ENCODE measurements at places on chromosomes 7 and 10.

- no peak for DNase-seq
Measured at GRCh38 chr7:92727755-92728154, 108.6 kb downstream of the CDK6 start.

DNA sequence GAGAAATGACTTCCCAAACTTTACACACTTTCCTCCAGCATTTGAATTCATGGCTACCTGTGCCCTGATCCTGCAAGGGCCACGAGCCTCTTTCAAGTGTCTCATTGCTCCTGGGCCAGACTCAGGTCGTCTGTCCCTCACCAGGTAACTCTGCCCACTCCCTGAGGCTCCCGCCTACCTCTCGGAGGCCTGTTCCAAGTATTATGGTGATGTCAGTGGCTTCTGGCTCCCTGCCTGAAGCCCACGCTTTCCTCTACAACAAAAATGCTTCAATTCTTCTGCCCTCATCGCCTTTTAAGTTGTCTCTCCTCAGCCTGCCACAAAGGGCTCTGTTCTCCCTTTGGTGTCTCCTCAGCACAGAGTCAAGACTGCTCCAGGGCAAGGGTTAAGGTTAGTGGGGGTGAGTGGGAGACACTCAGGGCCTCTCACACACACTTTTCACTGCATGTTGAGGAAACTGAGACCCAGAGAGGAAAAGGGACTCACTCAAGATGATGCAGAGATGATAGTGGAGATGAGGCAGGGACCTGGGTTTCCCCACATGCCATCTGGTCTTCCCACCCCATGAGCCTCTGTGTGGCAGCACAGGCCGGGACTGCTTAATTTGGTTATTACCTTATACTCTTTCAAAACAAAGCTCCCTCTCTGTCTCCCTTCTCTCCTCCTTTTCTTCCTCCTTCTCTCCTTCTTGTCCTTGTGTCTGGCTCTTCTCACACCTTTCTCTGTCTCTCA is 28.3 kb upstream of the EGR2 start:
- no peak for DNase-seq

DNA sequence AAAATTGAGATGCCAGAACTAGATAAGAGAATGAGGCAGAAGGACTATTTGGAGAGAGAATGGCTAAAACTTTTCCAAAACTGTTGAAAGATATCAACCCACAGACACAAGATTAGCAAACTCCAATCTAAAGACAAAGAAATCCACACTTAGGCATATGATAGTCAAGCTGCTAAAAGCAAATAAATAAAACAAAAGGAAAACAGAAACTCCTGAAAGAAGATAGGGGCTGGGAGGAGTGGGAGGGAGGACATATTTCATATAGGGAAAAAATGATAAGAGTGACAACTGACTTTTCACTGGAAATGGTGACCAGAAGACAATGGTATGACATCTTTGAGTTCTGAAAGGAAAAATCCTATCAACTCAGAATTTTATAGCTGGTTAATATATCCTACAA is 105.4 kb upstream of the ADO start:
- DNase-seq, result no peak

DNA sequence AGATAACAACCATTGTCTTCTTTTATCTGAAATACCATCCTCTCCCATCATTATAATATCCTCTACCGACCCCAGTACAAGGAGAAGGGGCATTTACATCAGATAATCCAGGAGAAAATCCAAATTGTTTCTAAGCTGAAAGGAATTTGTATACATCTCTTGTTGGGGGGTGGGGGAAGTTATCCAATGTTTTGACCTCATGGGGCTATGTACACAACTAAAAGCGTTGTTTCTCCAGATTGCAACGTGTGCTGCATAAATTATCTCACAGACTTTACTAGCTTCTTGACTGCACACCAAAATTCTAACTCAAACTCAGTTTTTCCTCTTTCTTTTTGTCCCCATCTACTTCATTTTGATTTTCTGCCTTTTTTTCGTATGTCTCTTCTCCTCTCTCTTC is 156.7 kb downstream of the TWIST1 start:
- DNase-seq, result no peak

DNA sequence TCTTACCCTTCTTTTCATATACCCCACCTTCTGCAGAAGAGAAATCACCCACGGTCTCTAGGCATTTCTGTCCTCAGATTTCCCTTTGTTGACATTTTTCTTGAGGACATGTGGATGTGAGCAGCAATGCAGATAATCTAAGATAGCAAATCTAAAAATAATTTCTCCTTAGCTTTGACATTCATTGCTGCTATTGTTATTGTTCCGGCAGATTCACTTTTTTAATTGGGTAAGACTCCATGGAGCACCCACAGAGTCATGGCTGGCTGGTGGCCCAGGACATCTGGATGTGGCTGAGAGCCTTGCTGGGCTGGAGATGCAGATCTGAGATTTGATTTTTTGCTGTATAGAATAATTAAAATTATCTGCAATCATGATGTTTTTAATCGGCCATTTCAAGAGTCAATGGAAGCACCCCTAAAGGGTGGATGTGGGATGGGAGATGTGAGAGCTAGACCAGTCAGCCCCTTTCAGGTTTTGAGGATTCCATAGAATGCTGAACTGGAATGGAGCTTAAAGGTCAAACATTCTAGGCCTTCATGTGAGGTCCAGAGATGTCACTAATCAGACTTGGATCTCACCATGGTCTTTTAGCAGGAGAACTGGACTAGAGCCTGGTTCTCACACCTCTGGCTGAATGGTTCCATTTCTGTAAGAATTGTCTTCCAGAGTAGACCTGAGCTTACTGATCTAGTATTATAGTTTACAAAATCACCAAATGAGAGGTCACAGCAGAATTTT is 37.5 kb downstream of the TAS2R41 start:
- DNase-seq, result no peak

DNA sequence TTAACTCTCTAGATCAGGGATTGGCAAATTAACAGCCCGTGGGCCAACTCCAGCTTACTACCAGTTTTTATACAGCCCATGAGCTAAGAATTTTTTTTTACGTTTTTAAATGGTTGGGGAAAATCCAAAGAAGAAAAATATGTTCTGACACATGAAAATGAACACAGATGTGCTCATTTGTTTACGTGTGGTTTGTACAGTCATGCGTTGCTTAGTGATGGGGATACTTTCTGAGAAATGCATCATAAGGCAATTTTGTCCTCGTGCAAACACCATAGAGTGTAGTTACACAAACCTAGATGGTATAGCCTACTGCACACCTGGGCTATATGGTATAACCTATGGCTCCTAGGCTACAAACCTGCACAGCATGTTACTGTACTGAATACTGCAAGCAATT is 8.3 kb upstream of the SMKR1 start:
- no peak for DNase-seq

- DNase-seq, result no peak
Measured at GRCh38 chr10:47424231-47424630, 40.1 kb upstream of the ZNF488 start.

- DNase-seq, result no peak
Measured at GRCh38 chr7:149291036-149291780, 29.2 kb downstream of the ZNF783 start.

DNA sequence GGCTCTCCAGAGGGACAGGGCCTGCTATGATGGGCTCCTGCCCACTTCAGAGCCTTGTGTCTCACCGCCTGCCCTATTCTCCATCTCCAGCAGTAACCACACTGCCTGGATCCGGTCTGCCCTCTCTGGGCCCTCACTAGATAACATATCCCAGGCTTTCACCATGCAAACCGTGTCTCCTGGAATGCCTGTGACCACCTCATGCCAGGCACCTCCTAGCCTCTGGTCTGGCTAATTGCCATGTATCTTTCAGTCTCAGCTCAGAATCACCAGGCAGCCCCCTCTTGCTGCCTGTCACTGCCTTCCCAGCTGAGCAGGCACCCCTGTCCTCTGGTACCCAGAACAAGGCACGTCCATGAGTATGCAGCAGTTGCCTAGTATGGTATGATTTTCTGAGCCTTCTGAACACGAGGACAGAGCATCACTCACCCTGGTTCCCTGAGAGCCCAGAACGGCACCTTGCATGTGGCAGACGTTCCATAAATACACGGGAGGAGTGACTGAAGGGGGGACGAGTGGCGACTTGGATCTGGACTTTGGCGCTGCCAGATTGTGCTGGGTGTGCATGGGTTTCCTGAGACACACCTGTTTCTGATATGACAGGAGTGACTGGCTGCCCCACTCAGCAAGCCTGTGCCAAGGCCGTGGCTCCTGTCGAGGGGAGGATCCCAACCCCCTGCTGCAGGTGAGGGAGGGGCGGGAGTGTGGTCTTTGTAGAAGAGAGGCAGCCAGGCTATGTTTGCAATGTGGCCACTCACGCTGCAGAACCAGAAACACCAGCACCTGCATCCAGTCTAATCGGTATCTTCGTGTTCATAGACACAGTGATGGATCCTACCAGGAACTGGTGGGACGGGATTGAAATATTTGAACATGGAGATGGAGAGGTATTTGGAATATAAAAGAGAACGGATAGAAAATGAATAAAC is 95.2 kb downstream of the VOPP1 start:
- no peak for DNase-seq

DNA sequence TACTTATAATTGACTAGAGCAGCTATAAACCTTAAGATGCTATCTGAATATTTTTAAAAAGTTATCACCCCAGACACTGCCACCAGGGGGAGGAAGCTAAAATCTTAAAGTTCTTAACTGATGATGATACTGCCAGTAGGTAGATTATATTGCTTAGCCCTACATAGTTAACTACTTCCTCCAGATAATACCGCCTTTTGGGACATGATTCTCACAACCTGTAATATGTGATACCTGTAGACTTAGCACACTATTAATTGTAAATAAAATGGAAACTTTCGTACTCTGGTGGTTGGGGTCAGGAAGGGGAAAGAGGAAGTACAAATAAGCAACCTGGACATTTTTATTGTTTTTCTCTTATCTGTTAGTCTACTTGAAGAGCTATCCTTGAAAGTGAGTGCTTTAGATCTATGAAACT is 268.9 kb downstream of the ADK start:
- DNase-seq, result no peak

DNA sequence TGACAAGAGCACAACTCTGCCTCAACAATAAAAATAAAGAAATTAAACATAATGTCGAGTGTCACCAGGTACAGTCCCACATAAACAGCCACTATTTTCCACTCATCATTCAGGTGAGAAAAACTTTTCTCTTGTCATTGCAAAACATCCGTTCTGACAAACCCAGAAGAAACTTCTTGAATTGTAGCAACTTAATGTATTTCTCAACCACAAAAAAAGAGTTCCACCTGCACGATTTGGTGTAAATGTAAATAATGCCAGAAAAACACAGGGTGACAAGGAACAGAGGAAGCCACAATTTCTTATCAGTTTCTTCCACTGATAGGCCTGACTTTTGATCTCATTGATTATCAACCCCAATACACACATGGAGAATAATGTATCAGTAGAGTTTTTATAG is 26.8 kb upstream of the INSIG1 start:
- no peak for DNase-seq

DNA sequence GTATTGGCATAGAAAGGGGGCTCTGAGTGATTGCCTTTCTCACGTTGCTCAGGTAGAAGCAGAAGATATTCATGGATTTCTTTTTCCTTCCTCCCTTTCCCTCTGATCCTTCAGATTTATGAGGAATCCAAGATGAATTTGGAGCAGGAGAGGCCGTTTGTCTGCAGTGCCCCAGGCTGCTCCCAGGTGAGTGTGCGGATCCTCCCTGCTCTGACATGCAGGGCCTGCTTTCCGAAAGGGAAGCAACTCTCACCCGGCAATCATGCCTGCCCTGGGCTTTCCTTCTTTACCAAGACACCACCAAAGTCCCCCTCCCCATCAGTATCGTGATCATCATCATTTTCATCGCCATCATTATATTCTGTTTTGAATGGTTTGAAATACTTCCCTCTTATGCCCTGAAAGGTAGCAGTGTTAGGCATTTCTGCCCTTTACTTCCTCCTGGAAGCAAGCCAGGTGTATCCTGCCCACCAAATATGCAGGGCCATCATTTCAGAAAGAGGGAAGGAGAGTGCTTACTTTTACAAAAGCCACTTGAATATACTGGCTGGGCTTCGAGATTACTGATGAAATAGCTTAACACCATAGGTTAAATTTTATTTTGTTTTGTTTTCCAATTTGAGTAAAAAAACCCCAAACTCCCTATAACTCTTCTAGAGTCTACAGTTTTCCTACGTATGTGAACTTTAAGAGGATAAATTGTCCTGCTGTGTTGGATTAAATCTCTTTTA is 75.9 kb downstream of the CREB5 start:
- no peak for DNase-seq

- DNase-seq, result no peak
Measured at GRCh38 chr7:127912901-127913300, 118.3 kb downstream of the LRRC4 start.

DNA sequence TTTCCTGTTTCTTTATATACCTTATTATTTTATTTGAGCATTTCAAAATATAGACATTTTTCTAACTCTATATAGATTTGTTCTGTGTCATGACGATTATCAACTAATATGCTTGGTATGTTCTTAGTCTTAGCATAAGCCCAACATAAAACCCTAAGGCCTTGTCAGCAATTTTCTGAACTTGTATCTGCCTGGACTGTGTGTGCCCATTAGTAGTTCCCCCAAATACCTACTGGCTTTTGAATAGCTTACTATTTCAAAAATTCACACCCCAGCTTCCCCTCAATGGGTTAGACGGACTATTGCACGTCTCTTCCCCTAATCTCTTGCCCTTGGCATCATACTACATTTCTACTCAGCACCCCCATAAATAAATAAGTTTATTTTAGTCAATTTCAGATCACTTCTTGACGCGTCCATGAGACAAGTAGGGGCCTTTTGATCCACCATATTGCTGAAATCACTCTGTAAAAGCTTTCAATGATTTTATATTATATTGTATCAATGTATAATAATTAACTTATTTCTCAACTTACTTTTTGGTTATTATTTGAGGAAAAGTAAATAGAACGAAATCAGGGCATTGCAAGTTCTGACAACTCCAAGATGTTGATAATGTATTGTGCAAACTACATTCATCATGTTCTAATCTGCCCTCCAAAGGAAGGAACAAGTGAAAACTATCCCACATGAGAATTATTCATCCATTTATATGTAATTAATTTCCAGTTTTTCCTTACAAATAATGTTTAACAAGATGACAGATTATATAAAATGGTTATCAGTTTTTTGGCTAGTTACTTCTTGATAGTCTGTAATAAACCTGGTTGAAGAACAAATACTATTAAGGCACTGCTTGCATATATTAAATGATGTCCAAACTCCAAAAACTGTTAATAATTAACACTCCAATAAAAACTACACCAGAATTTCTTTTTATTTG is 1.1 kb upstream of the AKR1C3 start:
- no peak for DNase-seq

GRCh38 chr10:114517368-114518250 is 113.3 kb upstream of the AFAP1L2 start:
- no peak for DNase-seq

GRCh38 chr10:79416578-79417255 is 28.7 kb downstream of the ZCCHC24 start:
- peak; percentile 10 for DNase-seq

DNA sequence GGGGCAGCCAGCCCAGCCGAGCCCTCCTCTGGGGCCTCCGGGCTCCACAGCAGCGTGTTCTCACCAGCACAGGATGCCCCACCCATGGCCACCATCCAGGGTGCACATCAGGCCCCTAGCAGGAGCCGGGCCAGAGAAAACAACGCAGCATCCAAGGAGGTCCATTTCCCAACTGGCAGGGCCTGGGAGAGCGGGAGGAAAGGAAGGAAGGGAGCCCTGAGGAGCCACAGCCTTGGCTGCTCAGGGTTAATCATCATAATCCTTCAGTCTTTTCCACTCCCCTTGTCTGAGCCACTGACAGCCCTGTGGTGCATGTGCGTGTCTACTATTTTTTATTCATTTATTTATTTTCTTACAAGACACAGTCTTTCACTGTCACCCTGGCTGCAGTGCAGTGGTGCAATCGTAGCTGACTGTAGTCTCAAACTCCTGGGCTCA is 3.6 kb downstream of the PLAC9 start:
- peak; percentile 97 for DNase-seq

All from left cardiac atrium (tissue), 4 donors.